Fibroblast of upper back skin (primary cell): ENCODE measurements at places on chromosomes 7 and 10.

GRCh38 chr10:127193125-127193524, 3.3 kb downstream of the INSYN2A start:
- DNase-seq: peak; percentile 76

GRCh38 chr7:2082139-2082998, 150.4 kb downstream of the MAD1L1 start:
- DNase-seq: peak; percentile 80

- DNase-seq: peak; percentile 28
These were observed 516.5 kb upstream of the KLF6 start for GRCh38 chr10:4301291-4302045.

GRCh38 chr10:37713642-37714041, 143.8 kb downstream of the ZNF248 start:
- no peak for DNase-seq

- no peak for DNase-seq
These were observed 14.8 kb upstream of the LAMB1 start for GRCh38 chr7:108017776-108018151.

DNA sequence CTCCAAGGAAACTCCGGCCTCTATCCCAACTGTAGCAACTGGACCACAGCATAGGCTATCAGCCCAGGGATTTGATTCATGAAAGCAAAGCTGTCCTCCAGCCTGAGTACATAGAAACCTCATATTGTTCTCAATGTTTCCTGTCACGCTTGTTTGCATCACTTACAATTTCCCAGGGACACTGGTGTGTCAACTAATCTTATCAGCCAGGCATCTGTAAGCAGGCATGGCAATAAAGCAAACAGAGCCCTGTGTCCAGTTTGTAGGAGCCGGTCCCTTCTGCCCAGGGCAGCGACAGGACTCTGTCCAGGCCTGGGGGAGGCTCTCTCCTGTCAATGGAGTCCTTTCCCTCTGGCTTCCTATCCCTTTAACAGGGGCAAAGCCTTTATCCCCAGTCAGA, 23.0 kb upstream of the CDHR3 start:
- no peak for DNase-seq

DNA sequence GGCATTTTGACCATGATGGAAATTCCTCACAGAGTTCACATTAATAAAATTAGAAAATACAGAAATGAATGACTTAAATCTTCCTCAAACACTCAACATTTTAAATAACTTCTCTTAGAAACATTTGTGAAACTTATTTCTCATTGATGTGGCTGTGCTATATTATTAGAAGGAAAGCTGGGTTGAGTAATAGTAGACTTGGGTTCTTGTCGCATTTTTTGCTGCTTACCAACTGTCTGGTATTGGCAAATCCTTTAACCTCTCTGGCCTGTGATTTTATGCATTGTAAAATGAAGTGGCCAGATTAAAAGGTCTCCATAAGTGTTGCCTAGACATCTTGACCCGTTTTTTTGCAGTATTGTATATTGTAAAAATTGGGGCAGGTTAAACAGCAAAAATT, 66.5 kb downstream of the VPS50 start:
- DNase-seq: peak; percentile 65

- no peak for DNase-seq
These were observed 74.8 kb upstream of the FOXK1 start for GRCh38 chr7:4607311-4607729.

- DNase-seq: no peak
These were observed 20.9 kb downstream of the PSPH start for GRCh38 chr7:56030340-56030739.

- DNase-seq: peak; percentile 17
These were observed 1.7 kb downstream of the SORCS3 start for GRCh38 chr10:104642658-104643302.

DNA sequence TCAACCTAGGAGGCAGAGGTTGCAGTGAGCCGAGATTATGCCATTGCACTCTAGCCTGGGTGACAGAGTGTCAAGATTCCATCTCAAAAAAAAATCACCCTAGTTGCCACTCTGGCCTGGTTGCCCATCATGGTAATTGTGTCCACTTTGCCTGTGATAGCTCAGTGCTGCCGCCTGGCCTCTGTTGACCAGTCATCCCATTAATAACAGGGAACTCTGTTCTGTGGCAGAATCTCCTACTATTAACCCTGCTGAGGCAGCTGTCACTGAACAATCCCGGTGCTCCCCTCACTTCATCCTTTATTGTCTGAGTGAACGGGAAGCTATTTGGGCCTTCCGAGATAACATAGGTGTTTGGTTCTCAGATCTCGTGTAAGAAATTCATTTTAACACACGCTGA, 14.6 kb downstream of the ZNF3 start:
- no peak for DNase-seq

DNA sequence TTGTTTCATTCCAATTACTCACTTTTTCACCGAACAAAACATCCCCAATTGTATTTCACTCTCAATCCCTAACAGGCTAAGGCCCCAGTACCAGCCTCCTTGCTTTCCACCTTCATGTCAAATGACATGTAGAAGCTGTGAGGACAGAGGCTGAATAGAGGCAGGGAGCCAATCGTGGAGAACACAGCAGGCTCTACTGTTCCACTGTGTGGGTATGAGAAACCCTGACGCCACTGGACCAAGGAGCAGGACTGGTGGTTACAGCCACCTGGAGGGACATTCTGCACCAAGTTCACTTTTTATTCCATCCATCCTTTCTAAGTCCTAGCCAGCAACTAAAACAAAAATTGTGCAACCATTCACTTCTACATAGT, 502.8 kb downstream of the SORCS1 start:
- DNase-seq: no peak

DNA sequence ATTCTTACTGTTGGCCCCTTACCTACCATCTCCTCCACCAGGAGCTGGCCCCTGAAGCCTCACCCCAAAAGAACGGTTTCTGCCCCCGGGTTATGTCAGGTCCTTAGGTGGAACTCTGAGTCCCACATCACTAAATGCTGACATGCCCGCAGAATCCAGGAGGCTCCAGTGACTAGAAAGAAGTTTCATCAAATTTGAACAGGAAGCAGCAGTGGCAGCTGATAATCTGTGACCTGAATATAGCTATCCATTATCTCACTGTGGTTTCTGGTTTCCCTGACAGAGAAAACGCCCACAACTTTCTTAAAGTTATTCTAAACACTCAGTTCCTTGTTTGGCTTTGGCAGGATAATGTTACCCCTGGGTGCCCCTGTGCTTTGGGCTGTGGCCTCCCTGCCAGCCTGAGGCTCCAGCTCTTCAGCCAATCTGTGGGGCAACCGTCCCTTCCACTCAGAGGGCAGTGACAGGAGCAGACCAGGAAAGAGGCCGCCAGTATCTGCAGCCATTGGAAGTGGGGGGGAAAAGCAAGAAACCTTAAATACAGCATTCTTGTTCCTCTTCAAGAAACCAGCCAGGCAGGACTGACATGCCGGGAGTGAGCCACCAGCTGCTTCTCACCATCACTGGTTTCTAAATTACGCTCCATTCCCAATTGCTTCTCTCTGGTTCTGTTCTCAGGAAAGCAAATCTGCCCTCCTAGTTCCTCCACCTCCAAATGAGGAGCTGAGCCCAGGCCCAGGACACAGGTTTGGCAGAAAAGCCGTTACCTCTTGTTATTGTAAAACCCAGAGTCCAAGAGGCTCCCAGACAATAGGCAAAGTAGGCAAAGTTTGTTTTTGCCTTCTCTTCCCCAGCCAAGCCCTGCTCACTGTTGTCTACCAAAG, 41.2 kb upstream of the VCL start:
- no peak for DNase-seq

- DNase-seq: peak; percentile 86
These were observed 10.3 kb downstream of the SFXN3 start for GRCh38 chr10:101041252-101041761.

- no peak for DNase-seq
These were observed 66.4 kb upstream of the GDF10 start for GRCh38 chr10:47233631-47234030.

GRCh38 chr7:123725586-123726171, 23.1 kb downstream of the WASL start:
- no peak for DNase-seq

GRCh38 chr10:6239213-6239991, 36.7 kb downstream of the PFKFB3 start:
- peak; percentile 99 for DNase-seq

- no peak for DNase-seq
These were observed 89.9 kb downstream of the ZNF277 start for GRCh38 chr7:112296432-112296831.

DNA sequence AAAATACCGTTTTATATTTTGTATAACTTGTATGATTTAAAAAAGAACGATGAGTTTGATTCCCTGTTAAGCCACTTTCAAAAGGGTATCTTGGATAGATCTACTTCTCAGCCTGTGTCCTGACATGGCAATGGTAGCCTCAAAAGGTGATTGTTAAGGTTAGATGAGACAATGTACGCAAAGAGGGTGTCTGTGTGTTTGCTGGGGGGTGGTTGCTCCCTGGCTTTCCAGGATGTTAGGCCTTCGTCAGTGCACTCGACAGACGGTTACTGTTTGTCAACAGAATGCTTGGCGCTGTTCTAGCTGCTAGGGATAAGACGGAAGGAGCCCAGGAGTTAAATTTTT, 90.3 kb downstream of the NEURL1 start:
- DNase-seq: no peak

GRCh38 chr10:112215342-112215774, 31.8 kb upstream of the GPAM start:
- peak; percentile 48 for DNase-seq

GRCh38 chr10:118950190-118950680, 79.3 kb upstream of the NANOS1 start:
- DNase-seq: no peak

DNA sequence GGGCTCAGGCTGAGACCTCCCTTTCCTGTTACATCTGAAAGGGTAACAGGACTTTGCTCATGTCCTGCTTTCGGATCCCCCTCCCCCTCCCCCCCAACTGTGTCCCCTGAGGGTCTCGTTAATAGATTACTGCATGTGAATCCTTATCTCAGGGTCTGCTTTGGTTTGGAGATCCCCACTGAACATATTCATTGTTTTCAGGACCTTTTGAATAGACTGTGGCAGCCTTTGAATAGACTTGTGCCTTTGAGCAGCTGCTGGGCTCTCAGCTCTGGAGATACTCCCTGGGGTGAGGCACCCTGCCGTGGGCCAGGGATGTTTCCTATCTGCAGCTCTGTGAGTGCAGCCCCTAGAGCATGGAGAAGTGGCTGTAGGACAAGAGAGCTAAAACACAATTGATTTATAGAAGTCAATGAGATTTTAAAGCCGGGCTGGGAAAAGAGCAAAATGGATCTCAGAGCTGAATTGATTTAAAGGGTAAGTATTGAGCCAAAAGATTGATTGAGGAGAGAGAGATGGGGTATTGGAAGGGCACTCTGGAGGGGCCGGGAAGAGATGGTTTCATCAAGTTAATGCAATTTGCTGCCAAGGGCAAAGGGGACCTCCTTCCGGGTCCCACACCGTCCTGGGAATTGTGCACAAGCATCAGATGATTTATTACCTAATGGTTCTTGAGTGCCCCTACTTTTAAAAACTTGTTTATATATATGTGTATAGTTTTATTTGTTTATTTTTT, 9.9 kb downstream of the ARHGAP22 start:
- no peak for DNase-seq

DNA sequence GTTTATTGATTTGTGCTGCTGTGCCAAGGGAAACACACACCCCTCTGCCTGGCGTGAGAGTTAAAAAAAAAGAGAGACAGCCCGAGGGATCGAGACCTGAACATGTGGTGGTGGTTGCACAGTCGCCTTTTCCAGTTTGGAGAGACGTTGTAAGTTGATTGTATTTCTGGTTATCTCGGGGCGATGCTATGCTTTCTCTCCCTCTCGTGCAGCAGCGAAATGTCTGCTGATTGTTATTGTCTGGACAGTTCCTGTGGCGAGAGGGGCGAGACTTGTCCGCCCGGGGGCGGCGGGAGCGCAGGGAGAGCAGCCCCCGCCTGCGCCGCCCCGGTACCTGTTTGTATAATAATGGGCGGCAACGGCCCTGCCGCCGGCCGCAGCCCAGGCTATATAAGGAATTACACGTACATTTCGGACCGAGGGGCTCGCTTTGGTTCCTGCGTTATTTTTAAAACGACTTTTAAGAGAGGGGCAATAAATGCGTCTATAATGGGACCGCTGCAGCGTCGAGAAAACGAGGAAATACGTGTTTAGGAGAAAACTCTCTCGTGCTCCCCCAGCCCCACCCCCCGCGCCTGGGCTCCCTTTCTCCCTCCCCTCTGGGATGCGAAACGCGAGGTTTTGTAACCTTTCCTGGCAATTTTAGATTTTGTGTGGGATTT, 1.7 kb downstream of the ZEB1 start:
- DNase-seq: peak; percentile 57

GRCh38 chr7:156540619-156541165, 99.9 kb upstream of the RNF32 start:
- no peak for DNase-seq

GRCh38 chr10:3684891-3685290, 100.1 kb downstream of the KLF6 start:
- no peak for DNase-seq

- DNase-seq: no peak
These were observed 487.9 kb downstream of the PARD3 start for GRCh38 chr10:34327184-34327583.

DNA sequence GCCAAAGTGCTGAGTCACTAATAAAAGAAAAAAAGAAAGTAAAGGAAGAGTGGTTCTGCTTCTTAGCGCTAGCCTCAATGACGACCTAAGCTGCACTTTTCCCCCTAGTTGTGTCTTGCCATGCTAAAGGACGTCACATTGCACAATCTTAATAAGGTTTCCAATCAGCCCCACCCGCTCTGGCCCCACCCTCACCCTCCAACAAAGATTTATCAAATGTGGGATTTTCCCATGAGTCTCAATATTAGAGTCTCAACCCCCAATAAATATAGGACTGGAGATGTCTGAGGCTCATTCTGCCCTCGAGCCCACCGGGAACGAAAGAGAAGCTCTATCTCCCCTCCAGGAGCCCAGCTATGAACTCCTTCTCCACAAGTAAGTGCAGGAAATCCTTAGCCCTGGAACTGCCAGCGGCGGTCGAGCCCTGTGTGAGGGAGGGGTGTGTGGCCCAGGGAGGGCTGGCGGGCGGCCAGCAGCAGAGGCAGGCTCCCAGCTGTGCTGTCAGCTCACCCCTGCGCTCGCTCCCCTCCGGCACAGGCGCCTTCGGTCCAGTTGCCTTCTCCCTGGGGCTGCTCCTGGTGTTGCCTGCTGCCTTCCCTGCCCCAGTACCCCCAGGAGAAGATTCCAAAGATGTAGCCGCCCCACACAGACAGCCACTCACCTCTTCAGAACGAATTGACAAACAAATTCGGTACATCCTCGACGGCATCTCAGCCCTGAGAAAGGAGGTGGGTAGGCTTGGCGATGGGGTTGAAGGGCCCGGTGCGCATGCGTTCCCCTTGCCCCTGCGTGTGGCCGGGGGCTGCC, at the start of gene IL6:
Gene IL6 (plus strand): TSS at position 294 of the 807 bp plus-strand sequence. CDS start 63 bp downstream, at position 357.
- peak; percentile 95 for DNase-seq

DNA sequence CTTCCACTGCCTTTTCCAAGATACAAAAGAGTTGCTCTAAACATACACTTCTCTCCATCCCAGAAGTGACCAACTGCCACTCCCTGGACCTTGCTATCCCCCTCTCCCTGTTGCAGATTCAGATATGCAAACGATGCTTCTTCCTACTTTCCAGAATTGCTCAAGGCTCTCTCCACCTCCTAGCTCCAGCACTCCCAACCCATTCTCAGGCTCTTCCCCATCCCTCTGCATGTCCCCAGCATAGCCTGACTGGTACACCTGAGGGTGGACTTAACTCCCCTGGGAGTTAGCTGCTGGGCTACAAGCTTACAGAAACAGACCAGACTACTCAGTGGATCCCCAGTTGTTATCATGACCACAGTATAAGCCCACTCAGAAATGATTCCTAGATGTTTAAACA, 27.6 kb downstream of the MKRN1 start:
- no peak for DNase-seq

GRCh38 chr7:48481235-48481634, 310.0 kb downstream of the ABCA13 start:
- DNase-seq: no peak
